ENCODE measurements at places on chromosomes 5 and 9. TPM values are rescaled to one million over a fixed set of nuclear protein-coding genes. Genes with fewer than 3 reads are reported as not detected.

MARVELD2 gene
- total RNA-seq: 0.26 TPM

ABLIM3 gene
- 13.8 TPM for total RNA-seq

CERCAM gene
- 8.3 TPM for total RNA-seq

TMEM252 gene
- not detected for total RNA-seq

TLE1 gene
- 107 TPM for total RNA-seq

OBP2B gene
- total RNA-seq: not detected

NR2F1 gene
- total RNA-seq: 9.6 TPM

C9orf50 gene
- total RNA-seq: not detected

MED7 gene
- total RNA-seq: 15.2 TPM

LRRC19 gene
- not detected for total RNA-seq

BHMT2 gene
- 1.3 TPM for total RNA-seq

RAPGEF1 gene
- total RNA-seq: 100 TPM

SAXO1 gene
- 0.89 TPM for total RNA-seq

GABRA6 gene
- not detected for total RNA-seq

NIM1K gene
- 1.1 TPM for total RNA-seq

WNT8A gene
- not detected for total RNA-seq

CAAP1 gene
- total RNA-seq: 11.9 TPM

LCN10 gene
- 7.2 TPM for total RNA-seq

MAMDC2 gene
- total RNA-seq: 9.3 TPM

HCN1 gene
- total RNA-seq: not detected

CDO1 gene
- total RNA-seq: 1.5 TPM

PCSK5 gene
- 7.7 TPM for total RNA-seq

PCDHGC4 gene
- 1.4 TPM for total RNA-seq

SLC6A3 gene
- 0.18 TPM for total RNA-seq

LCN15 gene
- 0.35 TPM for total RNA-seq

ROR2 gene
- 7.2 TPM for total RNA-seq

SHC3 gene
- total RNA-seq: 0.09 TPM

OLFML2A gene
- 139 TPM for total RNA-seq

RFK gene
- total RNA-seq: 21.0 TPM

Measured in spleen (tissue), 13 donors.